ENCODE measurements at places on chromosomes 11 and 22.

- DNase-seq, result no peak
These were observed 9.3 kb upstream of the CDC42BPG start for GRCh38 chr11:64853709-64854108.

GRCh38 chr11:77019976-77020595 is 14.1 kb upstream of the B3GNT6 start:
- no peak for DNase-seq

DNA sequence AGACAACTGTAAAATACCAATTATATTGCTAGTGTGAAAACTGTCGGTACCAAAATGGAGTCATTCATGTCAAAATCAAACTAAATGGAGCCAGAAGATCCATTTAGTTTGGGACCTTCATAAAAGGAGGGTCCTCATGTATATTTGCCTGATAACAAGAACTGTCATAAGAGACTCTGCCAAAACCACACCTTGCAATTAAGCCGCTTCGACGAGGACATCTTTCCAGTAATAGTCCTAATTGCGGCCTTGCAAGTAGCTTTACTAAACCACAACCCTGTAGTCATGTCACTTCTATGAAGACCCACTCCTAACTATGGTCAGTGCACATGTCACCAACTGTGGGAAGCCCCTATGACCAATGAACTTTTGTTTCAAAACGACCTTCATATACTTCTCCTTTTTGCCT is 9.4 kb downstream of the UBQLN3 start:
- DNase-seq, result no peak

DNA sequence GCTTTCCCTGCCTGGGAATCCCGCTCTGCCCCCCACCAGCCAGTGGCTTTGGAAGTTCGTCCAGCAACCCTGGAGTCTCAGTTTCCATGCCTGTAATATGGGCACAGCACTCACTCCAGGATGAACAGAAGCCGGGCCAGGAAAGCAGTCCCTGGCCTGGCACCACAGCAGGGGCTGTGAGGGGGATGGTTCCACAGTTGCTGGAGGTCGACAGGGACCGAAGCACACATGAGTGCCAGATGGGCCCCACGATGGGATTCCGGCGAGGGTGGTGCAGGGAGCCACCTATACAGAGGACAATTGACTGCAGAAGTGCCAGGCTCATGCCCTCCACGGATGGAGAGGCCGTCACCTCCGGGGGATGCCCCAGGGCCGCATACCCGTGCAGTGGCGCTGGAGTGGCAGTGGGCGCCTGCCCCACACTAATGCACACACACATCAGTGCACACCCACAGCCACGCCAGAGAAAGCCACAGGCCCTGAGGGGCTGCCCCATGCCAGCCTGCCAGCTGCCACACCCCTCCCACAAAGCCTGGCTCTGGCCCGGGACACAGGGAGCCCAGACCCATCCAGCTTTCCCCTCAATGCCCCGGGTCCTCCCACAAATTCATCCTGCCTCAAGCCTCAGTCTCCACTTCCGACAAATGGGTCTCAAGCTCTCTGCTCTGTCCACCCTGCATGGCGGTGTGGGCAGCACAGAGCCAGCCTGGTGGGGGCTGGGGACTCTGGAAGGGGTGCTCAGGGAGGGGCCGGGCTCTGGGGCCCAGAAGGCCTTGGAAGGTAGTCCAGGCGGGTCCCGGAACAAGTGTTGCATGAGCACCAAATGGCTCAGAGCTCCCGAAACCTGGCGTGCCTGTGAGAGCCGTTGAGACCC is 9.7 kb downstream of the ASCL2 start:
- no peak for DNase-seq

DNA sequence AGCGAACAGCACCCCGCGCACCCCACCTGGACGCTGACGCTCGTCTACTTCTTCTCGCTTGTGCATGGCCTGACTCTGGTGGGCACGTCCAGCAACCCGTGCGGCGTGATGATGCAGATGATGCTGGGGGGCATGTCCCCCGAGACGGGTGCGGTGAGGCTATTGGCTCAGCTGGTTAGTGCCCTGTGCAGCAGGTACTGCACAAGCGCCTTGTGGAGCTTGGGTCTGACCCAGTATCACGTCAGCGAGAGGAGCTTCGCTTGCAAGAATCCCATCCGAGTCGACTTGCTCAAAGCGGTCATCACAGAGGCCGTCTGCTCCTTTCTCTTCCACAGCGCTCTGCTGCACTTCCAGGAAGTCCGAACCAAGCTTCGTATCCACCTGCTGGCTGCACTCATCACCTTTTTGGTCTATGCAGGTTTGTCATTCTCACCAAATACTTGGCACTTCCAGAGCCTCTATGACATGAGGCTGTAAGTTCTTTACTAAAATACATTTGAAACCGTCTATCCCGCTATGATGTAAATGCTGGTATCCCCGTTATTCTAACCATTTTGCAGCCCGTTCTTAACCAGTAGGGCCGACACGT is 535 bp downstream of the AQP11 start:
- DNase-seq, result no peak

DNA sequence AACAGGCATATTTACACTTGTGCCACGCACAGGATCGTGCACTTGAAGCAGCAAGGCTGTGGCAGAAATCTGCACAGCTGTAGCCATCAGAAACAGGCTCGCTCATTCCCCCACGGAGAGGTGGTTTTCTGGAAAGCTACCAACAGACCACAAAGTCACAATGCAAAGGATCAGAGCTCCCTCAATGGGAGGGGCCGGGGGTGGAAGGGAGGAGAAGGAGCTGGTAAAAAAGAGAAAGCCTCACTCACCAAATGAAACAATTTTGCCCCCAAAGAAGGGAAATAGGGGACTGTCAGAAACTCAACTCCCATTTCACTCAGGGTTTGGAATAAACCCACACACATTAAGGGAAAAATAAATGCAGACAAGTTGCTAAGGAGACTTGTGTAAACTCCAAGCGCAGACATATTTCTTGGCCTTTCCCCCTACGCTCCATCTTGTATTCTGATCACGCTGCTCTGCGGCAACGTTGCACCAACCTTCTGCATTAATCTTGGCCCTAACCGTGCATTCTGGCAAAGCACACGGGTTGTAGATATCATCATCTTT is 43.2 kb upstream of the BLID start:
- no peak for DNase-seq

DNA sequence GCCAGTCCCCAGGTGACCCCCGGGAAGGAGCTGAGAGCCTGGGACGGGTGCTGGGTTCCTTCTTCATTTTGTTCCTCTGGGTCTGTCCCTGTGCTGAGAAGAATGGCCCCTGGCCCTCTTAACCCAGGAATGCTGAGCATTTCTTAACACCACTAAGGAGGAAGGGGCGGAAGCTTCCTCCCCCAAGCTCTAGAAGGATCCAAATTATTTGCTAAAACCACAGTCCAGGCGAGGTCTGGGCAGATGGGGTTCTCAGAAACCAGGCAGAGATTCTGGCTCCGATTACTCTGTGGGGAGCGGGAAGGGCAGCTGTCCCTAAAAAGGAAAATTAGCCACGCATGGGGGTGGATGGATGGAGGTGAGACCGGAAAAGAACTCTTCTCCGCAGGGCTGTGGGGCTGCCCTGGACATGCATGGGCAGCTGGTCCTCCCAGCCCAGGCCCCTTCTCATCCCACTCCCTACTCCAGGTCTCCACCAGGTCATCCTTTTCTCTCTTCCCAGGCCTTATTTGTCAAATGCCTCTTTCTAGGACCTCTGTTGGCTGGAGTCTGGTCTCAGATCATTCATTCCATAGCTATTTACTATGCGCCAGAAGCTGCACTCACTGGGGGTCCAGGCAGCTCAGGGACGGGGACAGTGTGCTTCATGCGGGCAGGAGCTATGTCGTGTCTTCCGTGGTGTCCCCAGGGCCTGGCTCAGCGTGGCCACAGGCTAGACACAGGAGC is 45.0 kb upstream of the MYH9 start:
- no peak for DNase-seq

DNA sequence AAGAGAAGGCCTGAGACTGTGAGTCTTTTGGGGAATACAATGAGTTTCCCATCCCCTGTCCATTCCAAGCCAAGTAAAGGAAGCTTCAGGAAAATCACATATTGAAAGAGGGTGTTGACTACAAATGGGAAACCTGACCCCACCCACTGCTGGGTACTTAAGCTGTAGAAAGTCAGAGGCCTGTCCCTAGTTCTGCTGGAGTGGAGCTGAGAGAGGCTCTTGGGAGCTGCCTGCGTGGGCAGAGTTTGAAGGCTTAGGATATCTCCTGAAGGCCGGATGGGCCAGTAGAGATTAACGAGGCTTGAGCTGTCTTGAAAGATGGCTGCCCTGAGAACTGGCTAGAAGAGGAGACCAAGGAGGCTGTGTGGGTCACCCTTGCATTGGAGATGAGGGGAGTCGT is 176.2 kb upstream of the NECTIN1 start:
- DNase-seq, result no peak

DNA sequence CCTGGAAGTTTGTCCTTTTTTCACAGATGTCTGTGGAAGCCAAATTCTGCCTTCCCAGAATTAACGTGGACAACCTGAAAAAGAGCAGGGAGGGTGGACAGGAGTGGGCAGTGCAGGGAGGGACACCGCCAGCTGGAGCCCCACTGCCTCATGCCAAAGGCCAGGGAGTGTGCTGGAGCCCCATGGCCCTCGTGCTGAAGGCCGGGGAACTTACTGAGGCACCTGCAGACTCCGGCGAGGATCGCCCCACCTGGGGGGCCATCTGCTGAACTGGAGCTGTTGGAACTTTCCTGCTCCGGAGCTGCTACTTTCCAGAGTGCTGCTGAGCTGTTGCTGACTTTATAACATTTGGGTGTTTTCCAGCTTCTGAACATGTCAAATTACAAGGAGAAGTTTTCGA is 35.2 kb downstream of the MOV10L1 start:
- no peak for DNase-seq

DNA sequence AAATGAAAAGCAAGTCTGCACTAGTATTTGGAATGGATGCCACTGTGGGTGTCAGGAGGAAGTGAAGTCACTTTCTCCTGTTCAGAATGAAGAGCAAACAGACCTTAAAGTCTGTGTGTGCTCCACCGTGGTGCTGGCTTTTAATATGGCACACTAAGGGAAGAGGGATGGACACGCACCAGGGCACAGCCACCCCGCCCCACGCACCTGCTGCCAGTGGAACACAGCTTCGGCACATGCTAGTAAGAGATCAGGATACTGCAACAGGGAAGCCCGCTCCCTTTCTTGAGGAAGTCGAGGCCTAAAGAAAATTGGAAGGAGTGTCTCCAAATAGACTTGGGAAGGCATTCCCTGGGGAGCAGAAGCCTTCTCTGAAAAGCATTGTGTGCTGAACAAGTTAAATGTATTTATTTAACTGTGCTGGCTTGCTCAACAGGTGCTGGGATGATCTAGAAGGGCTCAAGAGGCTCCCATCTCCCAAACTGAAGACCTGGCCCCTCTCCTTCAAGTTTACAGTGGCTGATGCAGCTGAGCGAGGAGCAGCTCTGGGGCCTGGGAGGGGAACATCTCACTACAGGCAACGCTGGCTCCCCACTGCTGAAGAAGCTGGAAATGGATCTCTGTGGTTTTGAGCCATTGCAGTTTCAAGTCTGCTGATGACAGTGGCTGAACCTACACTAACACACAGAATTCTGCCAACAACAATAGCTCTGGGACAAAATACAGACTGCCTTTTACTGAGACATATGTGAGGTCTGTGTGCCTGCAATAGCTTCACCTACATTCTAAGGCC is 504.6 kb upstream of the B3GAT1 start:
- no peak for DNase-seq
